ENCODE measurements at places on chromosomes 3 and 15.

DNA sequence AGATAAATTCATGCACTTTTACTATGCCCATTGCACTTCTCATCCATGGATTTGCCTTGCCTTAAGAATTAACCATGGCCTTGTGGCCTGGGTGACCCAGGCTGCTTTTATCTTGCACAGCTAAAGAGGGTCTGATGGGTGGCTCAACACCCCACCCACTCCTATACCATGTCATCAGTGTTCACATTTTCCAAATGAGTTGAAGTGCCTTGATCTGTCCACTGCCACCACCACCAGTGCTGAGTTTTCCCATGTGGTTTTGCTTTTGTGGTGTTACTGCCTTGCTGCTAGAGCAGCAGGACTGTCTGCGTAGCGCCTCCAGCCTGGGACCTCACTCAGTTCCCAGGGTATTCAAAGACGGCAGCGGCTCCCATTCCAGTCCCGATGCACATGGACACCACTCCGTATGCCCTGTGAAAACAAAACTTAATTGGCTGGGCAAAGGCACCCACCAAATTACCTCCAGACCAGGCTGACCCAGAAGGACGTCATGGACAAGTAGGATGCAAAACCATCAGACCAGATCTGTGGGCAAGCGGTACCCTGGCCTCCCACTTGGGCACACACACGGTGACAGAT, 14.1 kb downstream of the ACAA1 start:
- no peak for DNase-seq

DNA sequence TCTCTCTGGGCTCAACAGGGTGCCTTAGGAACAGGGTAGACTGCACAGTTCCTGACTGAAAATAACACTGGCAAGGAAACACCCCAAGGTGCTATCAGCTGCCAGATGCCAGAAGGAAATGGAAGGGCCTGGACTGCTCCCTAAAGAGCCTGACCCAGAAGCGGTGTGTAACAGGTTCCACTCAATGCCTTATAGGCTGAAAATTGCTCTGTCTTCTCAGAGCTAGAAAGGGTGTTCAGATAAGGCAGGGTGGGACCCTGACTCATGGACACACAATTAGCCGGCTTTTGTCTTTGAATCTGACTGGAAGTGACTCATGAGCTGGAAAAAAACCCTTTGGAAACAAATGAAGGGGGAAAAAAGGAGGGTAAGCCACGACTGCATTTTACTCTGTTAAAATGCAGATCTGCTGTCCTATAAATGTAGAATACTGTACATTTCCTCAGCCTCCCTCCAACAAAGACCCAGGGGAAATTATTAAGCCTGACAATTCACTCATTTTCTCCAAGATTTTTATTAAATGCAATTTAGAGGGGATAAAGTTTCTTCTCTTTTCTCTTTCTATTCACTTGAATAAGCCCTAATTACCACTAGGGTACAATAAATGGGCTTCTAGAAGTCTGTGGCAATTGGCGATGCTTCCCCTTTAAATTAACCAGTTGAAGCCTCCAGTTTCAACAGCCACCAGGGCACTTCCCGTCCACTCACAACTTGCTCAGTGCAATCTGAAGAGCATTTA, 160.2 kb upstream of the TBL1XR1 start:
- DNase-seq = no peak

- DNase-seq = no peak
Observed at GRCh38 chr3:107222907-107223306, 154.3 kb upstream of the CCDC54 start.

- DNase-seq = no peak
Observed at GRCh38 chr3:114671741-114672510, 378.1 kb downstream of the TIGIT start.

GRCh38 chr15:69114331-69114928, 46.0 kb upstream of the GLCE start:
- DNase-seq = no peak

- DNase-seq = peak; percentile 39
Observed at GRCh38 chr3:183555541-183556081, at the start of gene KLHL6. Gene KLHL6 (minus strand): TSS chr3:183555706. CDS start chr3:183555653, 53 bp downstream.

DNA sequence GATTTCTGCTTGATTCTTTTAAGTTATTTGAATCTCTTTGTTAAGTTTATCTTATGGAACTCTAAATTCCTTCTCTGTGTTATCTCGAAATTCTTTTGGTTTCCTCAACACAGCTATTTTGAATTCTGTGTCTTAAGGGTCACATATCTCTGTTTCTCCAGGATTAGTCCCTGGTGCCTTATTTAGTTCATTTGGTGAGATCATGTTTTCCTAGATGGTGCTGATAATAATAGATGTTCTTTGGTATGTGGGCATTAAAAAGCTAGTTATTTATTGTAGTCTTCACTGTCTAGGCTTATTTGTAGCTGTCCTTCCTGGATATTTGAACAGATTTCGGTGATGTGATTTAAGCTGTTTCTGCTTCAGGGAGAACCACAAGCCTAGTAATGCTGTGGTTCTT, 615.6 kb upstream of the NECTIN3 start:
- DNase-seq = no peak

GRCh38 chr15:35648941-35649340, 103.0 kb upstream of the DPH6 start:
- DNase-seq = no peak

DNA sequence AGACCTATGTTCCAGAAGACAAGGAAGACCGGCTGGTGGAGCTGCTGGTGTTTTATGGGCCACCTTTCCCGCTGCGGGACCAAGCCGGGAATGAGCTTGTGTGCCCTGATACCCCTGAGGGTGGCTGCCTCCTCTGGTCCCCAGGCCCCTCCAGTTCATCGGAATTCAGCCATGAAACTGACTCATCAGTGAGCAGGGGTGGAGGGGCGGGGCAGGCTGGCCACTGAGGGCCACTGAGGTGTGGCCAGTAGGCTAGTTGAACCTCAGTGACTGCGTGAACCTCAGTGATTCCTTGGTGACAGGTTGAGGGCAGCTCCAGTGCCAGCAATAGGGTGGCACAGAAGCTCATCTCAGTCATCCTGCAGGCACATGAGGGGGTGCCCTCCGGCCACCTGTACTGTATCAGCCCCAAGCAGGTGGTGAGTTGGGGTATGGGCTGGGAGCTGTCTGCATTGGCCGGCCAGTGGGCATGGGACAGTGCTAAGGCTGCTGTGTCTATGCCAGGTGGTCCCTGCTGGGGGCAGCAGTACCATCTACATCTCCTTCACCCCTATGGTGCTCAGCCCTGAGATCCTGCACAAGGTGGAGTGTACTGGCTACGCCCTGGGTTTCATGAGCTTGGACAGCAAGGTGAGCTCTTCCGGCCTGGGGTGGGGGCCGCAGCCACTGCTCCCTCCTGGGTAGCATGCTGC, 20.3 kb downstream of the ACAA1 start:
- no peak for DNase-seq

GRCh38 chr3:14042680-14043079, 82.0 kb downstream of the CHCHD4 start:
- no peak for DNase-seq

DNA sequence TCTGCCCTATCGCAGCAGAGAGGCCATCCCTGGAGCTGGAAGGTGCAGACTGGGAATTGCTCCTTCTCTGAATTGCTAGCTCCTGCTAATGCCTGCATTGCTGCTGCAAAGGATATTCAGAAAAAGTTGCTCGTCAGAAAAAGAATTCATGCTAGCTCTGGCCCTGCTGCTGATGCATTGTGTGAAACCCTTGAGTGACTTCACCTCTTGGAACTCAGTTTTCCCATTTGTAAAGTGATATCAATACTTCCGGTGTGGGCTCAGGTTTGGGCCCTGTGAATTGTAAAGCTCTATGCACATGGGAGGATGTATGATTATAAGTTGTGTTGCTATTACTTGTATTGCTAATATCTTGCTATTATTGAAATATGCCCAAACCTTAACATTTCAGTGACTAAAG, 11.4 kb downstream of the SQOR start:
- no peak for DNase-seq

DNA sequence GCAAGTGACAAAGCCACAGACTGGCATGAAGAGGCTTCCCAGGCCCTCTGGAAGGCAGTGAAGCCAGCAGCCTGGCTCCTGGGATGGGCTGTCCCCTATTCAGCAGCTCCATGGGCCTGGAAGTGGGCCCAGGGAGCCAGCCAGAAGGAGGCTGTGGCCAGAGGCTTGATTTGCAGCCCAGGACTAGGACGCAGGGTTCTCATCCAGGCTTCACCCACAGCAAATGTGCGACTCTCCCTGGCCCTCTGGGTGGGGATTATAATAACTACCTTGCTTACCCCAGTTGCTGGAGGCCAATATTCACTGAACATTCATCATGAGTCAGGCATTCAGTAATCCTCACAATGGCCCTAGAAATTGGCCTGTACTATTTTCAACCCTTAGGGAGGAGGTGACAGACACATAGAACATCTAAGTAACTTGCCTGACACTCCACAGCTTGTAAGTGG, 24.6 kb upstream of the SRP14 start:
- DNase-seq = no peak

DNA sequence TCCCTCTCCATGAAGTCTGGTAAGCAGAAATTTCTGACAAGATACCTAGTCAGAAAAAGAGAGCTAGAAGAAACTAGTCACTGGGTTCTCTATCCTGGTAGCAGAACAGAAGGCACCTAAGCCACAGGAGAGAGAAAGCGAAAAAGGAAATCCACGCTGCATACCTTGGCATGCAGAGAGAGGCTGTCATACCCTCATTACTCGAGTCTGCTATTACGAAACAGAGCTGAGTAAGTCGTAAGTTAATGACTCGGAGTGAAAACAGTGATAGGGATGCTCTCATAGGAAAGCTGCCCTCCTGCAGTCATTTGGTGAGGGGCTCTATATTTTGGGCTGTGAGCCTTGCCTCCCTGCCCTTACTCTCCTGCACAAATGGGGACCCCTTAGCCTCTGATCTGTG, 16.2 kb downstream of the CLRN1 start:
- no peak for DNase-seq

DNA sequence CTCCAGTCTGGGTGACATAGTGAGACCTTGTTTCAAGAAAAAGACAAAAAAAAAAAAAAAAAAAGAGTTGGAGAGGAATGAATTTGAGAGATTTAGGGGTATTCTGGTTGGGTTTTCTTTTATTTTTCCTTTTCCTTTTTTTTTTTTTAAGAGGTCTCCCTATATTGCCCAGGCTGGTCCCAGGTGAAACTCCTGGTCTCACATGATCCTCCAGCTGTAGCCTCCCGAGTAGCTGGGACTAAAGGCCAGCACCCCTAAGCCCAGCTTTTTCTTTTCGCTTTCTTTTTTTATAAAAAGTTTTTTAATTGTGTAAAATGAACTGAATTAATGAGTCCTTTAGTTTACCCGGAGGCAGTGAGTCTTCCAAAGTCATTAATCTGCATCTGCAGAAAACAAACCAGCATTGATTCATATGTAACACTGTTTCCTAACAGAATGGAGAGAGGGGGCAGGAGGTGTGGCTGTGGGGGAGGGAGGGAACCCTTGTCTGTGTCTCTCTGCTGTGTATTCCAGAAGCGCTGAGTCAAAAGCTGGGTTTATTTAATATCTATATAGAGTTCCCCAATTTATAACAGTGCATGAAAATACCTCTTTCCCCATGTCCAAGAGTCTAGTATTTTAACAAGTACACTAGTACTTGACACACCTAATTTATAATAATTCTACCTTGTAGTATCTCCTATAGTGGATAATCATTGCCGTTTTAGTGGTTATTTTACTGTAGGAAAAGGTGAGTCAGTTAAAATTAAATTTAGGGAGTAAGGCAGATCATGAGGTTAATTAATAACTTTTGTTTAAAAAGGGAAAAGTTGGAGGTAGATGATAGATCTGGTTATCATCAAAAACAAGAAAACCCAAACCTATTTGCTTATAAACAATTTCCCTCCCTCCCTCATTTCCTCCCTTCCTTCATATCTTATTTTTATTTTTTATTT, 2.6 kb upstream of the DPPA4 start:
- no peak for DNase-seq

DNA sequence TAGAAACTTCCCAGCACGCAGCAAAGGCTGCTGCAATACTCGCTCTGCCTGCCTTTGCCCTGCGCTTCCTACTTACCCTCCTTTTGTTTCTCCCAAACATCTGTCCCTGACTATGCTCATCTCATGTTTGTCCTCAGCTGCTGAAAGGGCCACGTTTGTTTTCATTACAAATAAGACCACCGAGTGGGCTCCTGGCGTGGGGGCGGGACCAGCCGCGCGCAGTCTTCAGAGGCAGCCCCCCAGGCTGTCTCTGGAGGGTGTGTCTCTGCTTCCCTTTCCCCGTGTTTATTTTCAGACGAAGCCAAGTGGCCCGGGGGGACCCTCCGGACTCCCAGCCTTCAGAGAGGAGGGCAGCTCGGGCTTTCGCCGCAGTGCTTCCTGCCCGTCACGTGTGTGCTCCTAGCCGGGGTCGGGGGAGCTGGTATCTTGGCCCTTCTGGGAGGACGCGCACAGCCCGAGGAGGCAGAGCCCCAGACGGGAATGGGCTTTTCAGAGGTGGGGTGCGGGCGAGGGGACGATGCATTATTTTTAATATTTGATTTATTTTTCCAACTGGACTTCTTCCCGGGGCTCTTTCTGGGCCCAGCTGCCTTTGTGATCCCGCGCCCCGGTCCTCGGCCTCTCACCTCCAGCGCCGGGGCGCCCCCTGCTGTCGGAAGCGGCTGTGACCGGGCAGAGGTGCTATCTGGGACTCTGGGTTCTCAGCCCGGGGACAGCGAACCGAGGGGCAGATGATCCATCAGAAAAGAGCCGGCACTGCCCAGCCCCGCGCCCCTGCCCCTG, 70.0 kb upstream of the CGNL1 start:
- peak; percentile 82 for DNase-seq

DNA sequence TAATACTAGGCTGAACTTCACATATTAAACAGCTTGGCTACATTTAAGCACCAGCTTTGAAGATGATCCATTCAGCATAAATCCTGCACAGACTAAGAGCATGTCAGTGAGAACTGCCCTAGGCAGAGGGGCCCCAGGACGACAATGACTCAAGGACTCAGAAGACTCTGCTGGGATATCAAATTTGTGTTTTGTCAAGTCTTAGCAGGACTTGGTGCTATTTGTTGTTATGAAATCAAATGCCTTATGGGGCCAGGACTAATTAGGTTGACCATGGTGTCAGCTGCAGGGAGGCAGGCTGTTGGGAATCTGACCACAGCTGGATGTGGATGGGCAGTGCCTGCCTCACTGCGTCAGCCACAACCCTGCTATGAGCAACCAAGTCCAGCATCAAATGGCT, 91.8 kb downstream of the RYR3 start:
- DNase-seq = no peak
